Activated naive CD8-positive, alpha-beta T cell treated with anti-CD3 and anti-CD28 coated beads, Interleukin-2, amount 10 ng/mL, durations not matched to agents 7 days and 5 days (primary cell): ENCODE measurements at places on chromosomes 12 and 14. TPM values are rescaled to one million over a fixed set of nuclear protein-coding genes. Genes with fewer than 3 reads are reported as not detected.

The PALS1 gene
- 9.5 TPM for total RNA-seq

The PLEKHH1 gene
- 0.68 TPM for total RNA-seq

The DBX2 gene
- total RNA-seq, result not detected

The LMNTD1 gene
- total RNA-seq, result not detected

The NANOG gene
- not detected for total RNA-seq

The CLEC2D gene
- 301 TPM for total RNA-seq
